ENCODE measurements at places on chromosomes 5 and 9. TPM values are rescaled to one million over a fixed set of nuclear protein-coding genes. Genes with fewer than 3 reads are reported as not detected.

The LHX2 gene
- 4.7 TPM for total RNA-seq

The PSIP1 gene
- total RNA-seq = 61.1 TPM

The PFN3 gene
- total RNA-seq = not detected

The NOXA1 gene
- total RNA-seq = 1.0 TPM

The UBE2QL1 gene
- total RNA-seq = 0.13 TPM

The GPSM1 gene
- total RNA-seq = 11.4 TPM

The CETN3 gene
- 27.1 TPM for total RNA-seq

The IFNK gene
- total RNA-seq = not detected

The FOXD1 gene
- 17.5 TPM for total RNA-seq

The GFPT2 gene
- 51.8 TPM for total RNA-seq

The RASGRF2 gene
- 2.1 TPM for total RNA-seq

The LCN10 gene
- total RNA-seq = not detected

The GALNT12 gene
- 4.1 TPM for total RNA-seq

The REEP2 gene
- total RNA-seq = 5.9 TPM

The GRXCR2 gene
- total RNA-seq = not detected

The IFNA2 gene
- not detected for total RNA-seq

The CCL28 gene
- total RNA-seq = 0.21 TPM

The SHLD3 gene
- 2.0 TPM for total RNA-seq

The NUTM2F gene
- not detected for total RNA-seq

The FCHSD1 gene
- total RNA-seq = 7.4 TPM

The EGFLAM gene
- total RNA-seq = not detected

The ANKRD20A1 gene
- total RNA-seq = 0.28 TPM

The SLC36A2 gene
- not detected for total RNA-seq

The LCN6 gene
- total RNA-seq = not detected

The MAP1B gene
- 41.7 TPM for total RNA-seq

The CTSV gene
- 15.2 TPM for total RNA-seq

The MARCOL gene
- total RNA-seq = not detected

The CDC20B gene
- 0.16 TPM for total RNA-seq

Measured in A549 treated with CpdA at 1 μM for 4 hours (cell line).